Fibroblast of lung (primary cell): ENCODE measurements at places on chromosomes 5 and 9. TPM values are rescaled to one million over a fixed set of nuclear protein-coding genes. Genes with fewer than 3 reads are reported as not detected.

Gene ANKRD18B
- total RNA-seq, result under 0.01 and 0.17 TPM in 2 replicates

Gene ARHGEF37
- total RNA-seq, result 3.1 and 5.3 TPM in 2 replicates

Gene COL23A1
- total RNA-seq, result under 0.01 TPM in 1 of 2 replicates, not detected in the other

Gene PTGER4
- total RNA-seq, result 3.3 and 5.4 TPM in 2 replicates

Gene GTF2H2
- 13.1 and 20.8 TPM in 2 replicates for total RNA-seq

Gene ORM2
- not detected in 2 replicates for total RNA-seq

Gene MARCHF3
- total RNA-seq, result 8.7 and 11.6 TPM in 2 replicates

Gene ABLIM3
- total RNA-seq, result 37.2 and 48.1 TPM in 2 replicates

- no peak for DNase-seq
Measured at GRCh38 chr9:14418301-14418940, 104.5 kb upstream of the NFIB start.

DNA sequence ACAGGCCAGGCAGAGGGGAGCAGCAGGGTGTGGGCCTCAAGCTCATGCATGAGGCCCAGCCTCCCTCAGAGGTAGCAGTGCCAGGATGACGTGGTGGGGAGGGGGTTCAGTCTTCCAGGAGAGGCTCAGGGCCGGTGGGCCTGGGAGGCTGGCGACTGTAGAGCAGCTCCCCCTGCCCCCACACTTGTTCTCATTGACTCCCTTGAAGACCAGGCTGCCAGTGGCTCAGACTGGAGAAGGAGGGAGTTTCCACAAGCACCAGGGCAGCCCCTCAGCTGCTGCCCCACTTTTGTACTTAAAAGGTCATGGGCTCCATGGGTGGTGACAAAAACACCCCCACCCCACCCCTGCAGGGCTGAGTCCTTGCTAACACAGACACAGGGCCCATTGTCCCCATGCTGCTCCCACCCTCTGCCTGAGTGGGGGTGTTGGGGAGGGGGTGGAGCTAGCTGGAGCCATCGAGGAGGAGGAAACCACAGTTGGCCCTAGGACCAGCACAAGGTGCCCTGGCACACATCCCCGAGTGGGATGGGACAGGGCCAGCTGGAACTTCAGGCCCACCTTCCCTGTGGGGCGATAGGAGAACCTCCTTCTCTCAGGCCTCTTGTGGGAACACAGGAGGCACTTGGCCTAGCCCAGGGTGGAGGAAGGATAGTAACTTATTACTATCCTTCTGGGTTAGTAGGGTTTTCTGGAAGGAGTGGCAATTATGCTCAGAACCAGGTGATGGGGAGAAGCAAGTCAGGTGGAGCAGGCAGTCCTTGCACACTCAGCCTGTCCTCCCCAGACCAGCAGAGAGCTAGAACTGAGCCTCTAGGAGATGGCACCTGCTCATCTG, 10.7 kb downstream of the PDLIM4 start:
- DNase-seq, result no peak

DNA sequence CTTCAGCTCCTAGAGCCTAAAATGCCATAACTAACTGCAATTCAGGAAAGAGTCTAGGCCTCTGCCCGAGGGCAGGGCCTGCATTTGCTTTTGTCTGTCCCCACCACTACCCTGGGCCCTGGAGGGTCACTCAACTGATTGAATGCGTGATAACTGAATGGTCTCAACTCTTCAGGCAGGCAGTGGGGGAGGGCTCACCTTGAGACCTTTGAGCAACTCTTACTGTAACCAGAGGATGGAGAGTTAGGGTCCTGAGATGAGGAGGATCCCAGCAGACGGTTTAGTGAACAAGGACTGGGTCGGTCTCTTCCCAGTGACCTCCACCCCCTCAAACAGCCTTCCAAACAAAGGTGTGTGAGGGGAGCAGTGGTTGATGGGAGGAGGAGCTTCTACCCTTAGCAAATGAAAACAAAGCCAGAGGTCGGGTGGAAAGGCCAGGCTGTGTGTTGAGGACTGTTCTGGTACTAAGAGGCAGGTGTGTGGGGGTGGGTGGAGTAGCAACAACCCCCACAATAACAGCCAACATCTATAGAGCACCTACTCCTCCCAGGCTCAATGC, 59.4 kb downstream of the CXXC5 start:
- DNase-seq, result no peak

GRCh38 chr9:81529556-81530193, 159.7 kb downstream of the TLE1 start:
- peak; percentile 51 for DNase-seq

GRCh38 chr9:124760719-124761118, 10.4 kb downstream of the NR6A1 start:
- no peak for DNase-seq

- DNase-seq, result no peak
Measured at GRCh38 chr9:8567963-8568579, 768.5 kb upstream of the DMAC1 start.

- DNase-seq, result no peak
Measured at GRCh38 chr9:109092051-109092580, 27.6 kb downstream of the TMEM245 start.

GRCh38 chr5:41246376-41246775, 33.0 kb upstream of the C6 start:
- DNase-seq, result peak; percentile 94

DNA sequence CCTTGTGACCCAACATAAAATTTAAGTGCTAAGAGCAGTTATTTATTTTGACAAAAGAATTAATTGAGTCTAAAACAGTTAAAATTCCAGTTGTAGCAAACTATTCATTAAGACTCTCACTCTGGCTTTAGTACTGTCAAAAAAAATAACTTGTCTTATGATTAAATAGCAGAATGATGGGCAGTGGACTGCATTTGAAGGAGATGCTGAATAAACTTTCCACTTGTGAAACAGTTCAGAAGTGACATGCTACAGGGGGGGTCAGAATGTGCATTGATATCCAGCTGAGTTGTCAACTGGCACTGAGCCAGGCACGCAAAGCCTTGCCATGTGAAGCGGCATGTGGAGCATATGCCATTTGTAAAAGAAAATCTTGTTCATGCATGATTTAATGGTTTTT, 76.0 kb downstream of the FCHO2 start:
- peak; percentile 79 for DNase-seq

GRCh38 chr5:55668356-55668755, 43.8 kb downstream of the SLC38A9 start:
- DNase-seq, result peak; percentile 75

GRCh38 chr9:4661165-4661564, 929 bp upstream of the PLPP6 start:
- DNase-seq, result no peak

DNA sequence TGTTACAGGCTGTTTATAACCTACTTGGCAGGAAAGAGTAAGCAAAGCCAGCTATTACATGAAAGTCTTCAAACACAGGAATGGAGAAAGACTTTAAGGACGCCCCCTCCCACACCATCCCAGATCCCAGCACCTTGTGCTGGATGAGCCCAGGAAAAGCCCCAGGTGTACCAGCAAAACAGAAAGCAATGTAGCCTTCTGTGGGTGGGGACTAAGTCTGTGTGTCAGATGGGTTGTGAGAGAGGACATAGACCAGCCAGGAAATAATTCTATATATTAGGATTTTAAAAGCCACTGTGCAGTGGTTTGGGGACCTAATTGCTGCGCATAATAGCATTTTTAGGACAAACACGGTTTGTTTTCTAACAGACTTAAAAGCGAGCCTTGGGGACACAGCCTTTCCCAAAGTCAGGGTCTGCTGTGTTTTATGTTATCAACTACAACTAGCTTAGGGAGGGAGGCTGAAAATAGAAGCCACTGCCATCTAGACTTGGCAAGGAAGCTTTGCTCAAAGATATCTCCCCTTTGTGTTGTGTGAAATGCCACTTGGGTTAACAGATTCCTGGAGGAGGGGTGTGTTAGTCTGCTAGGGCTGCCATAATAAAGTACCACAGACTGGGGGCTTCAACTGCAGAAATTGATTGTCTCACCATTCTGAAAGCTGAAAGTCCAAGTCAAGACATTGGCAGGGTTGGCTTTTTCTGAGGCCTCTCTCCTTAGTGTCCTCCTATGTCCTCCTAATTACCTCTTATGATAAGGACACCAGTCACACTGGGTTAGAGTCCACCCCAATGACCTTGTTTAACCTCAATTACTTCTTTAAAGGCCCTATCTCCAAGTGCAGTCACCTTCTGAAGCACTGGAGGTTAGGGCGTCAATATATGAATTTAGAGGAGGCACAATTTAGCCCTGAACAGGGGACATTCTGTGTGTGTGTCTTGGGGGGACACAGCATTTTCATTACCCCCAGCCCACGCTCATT, 17.2 kb upstream of the UBE2QL1 start:
- no peak for DNase-seq

GRCh38 chr9:136858844-136859757, 7.0 kb downstream of the MAMDC4 start:
- peak; percentile 45 for DNase-seq

- DNase-seq, result no peak
Measured at GRCh38 chr5:159877016-159877415, 39.3 kb upstream of the ADRA1B start.

DNA sequence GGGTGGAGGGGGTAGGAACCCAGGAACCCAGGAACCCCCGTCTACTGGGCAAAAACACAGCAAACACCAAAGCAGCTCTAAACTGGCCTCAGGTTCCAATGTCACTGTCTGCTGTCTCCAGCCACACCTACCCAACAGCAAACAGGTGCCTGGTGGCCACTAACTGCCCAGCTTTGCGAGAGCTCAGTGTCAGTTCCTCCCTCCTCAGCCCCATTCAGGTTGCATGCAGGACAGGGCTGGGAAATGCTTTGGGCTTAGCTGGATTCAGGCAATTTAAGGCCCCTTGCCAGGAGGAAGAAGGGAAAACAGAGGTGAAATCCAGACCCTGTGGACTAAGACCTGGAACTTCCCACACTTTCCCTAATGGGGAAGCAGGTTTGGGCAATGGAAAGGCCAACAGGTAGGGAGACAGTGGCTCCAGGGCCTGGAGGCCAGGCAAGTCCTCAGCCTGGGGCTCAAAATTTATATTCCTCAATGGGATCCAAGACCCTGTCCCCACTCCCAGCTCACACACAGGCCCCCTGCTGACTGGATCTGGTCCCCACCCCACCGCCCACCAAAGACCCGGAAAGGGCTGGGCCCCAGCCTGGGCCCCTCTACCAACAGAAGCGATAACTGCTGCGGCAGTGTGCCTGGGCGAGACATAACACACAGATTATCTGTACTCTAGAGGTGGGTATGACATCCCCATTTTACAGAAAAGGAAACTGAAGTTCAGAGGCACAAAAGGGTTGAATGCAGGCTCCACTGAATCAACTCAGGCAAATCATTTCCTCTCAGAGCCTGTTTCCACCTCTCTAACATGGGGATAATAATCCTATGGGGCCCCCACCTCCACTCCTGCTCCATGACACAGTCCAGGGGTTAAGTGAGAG, 3.5 kb downstream of the EEIG1 start:
- DNase-seq, result no peak

- peak; percentile 99 for DNase-seq
Measured at GRCh38 chr9:127519301-127520166, 68.2 kb downstream of the LRSAM1 start.

DNA sequence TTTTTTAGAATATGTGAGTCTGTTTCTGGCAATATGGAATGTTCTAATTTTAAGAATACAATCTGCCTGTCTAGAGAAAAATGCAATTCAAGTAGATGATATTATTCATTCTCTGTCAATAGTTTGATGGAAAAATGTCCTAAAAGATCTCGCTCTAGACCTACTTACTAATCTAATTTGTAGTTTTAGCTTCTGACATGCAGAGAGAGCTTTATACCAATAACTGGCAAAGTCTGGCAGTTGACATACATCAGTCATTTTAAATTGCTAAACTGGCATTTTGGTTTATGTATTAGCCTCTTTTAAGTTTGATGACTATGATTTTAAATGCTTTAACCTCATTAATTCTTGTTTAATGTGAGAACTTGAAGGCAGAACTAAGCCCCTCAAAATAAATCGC, 355.0 kb upstream of the CDH10 start:
- DNase-seq, result no peak

- no peak for DNase-seq
Measured at GRCh38 chr9:11016081-11016480, 403.3 kb upstream of the PTPRD start.

DNA sequence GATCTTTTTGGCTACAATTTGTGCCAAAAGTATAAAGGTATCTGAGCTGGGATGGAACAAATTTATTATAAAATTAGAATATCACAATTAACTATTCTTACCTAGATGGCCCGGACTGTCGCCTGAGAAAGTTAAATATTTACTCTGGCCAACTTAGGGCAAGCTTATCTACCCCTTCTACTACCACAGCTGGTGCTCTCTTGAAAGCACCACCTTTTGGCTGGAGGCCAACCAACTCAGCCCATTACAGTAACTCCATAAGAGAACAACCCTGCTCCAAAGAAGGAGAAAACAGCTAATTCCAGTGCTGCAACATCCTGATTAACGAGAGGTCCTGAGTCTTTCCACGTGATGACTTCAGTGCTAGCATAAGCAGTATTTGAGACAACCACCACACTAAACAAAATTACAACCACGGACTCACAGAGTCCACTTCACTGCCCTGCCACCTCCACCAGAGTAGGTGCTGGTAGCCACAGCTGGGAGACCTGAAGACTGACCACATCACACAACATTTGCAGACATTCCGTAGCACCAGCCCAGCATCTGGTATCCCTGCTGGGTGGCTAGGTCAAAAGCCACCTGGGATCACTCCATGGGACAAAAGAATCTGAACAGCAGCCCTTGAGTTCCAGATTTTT, 43.2 kb downstream of the RGMB start:
- peak; percentile 14 for DNase-seq

DNA sequence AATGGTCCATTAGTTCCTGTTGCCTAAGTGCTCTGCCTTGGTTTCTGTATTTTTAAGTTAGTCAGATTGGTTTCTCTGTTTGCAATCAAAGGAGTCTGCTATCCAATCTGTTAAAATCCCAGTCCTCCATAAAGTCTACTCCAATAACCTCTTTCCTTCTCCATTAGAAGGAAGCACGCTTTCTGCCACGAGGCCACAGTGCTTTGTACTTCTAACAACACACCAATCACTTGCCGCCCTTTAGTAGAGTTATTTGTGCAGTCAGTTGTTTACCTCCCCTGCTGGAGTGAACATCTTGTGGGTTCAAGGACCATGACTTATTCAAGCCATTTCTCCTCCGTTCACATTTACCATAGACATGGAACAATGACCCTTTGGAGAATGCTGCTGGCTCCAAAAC, 69.0 kb downstream of the GLRA1 start:
- no peak for DNase-seq
